ENCODE measurements at places on chromosomes 11 and 22. TPM values are rescaled to one million over a fixed set of nuclear protein-coding genes. Genes with fewer than 3 reads are reported as not detected.
A peak's percentile ranks its signal among the peaks of the same experiment; 100 is the strongest.

GRCh38 chr11:118157186-118157895, 4.7 kb upstream of the SCN4B start:
- no peak for DNase-seq

- DNase-seq: no peak
Observed at GRCh38 chr11:131658952-131659351, 288.5 kb downstream of the NTM start.

DNA sequence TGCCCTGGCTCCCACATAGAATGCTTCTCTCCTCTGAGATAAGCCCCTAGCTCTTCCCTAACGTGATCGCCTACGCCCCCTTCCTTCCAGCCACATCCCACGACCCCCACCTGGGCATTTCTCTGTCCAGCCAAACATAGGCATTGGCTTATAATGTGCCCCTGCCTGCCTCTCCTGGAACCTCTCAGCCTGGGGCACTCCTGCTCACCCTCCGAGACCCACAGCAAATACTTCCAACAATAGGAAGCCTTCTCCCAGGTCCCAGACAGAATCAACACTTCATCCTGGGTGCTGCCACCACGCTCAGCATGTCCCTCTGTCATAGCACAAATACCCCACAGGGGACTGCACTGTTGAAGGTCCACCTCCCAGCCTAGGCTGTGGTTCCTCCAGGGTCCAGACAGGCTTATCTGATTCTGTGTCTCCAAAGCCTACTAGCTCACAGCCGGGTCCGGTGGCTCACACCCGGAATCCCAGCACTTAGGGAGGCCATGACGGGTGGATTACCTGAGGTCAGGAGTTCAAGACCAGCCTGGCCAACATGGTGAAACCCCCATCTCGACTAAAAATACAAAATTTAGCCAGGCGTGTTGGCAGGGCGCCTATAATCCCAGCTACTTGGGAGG, 24.2 kb upstream of the TMPRSS4 start:
- no peak for DNase-seq

- DNase-seq: no peak
Observed at GRCh38 chr22:44151676-44152075, 29.0 kb upstream of the PARVG start.

- no peak for DNase-seq
Observed at GRCh38 chr11:64881476-64881875, 3.1 kb upstream of the EHD1 start.

DNA sequence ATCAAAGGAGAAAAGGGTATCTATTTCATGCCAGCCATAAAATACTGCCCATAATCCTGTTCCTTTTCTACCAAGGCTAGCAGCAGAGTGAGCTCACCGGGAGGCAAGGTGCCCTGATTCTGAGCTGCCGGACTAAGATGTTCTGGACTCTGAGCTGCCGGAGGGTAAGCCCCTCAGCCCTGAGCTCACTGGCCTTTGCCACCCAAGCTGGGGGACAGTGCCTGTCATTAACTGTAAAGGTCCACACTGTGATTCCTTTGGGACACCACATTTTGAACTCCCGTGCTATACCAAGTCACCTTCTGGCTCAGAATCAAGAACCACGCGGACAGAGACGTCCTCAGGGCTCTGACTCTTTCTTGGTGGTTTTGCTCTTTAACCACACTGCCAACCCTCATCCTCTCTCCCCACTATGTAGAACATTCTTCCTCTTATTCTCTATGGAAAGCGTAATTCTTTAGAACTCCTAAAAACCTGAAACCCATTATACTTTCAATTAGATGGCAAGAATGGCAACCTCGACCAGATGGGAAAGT, 88.4 kb upstream of the BID start:
- no peak for DNase-seq

- no peak for DNase-seq
Observed at GRCh38 chr11:2807801-2808241, 77.8 kb downstream of the CDKN1C start.

DNA sequence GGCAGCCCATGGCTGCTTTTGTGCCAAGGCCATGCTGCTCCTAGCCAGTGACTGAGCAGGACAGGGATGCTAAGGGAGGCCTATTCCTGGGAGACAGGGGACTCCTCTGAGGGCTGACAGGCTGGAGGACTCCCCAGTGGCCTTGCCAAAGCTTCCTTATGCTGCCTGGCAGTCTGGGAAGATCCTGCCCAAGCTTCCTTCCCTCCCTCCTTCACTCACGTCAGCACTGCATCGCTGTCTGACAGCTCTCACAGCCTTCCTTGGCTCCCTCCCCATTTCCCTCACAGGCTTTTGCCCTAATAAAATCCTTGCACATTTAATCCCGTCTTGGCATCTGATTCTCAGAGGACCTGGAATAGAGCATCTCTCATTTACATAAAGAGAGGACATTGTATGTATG, 26.5 kb downstream of the HTR3A start:
- DNase-seq: no peak

- DNase-seq: peak; percentile 12
Observed at GRCh38 chr22:30889268-30889995, 79.1 kb downstream of the MORC2 start.

OR10D3 gene
- not detected for polyA plus RNA-seq

GSTT2B gene
- polyA plus RNA-seq: 32.2 TPM

KRTAP5-7 gene
- polyA plus RNA-seq: 0.06 TPM

SAA4 gene
- polyA plus RNA-seq: not detected

OR51B5 gene
- polyA plus RNA-seq: 0.15 TPM

Measured in SK-N-SH (cell line).